ENCODE measurements at places on chromosomes 12 and 14.

DNA sequence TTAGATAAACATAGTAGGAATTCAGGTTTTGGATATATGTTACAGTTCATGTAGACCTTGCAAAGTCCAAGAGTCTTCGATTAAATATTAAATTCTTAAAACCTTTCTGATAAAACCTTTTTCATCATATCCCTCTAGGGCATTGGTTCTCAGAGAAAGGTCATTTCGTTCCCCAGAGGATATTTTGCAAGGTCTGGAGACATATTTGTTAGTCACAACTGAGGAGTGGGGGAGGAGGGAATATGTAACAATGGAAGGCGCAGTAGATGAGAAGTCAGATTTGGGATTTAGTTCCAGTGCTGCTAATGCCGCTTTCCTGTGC is 5.3 kb downstream of the TMEM253 start:
- DNase-seq = no peak

GRCh38 chr14:25431211-25432076 is 381.5 kb upstream of the STXBP6 start:
- DNase-seq = no peak

- DNase-seq = no peak
Measured at GRCh38 chr12:32583534-32583933, 95.6 kb upstream of the DNM1L start.

GRCh38 chr12:68876461-68876860 is 56.5 kb downstream of the CPM start:
- no peak for DNase-seq

DNA sequence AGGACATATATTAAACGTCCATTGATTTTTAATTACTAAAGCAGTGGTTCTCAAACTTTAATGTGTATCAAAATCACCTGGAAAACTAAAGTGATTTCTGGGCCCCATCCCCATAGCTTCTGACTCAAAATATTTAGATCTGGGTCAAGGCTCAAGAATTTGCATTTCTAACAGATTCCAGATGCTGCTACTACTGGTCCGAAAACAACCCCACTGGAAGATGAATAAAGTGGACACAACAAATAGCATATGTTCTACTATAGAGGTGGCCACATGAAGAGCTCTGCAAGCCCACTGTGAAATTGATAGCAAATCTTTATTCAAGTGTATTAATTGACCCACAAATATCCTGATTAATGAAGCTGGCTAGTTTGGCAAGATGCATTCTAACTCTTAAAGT is 69.4 kb downstream of the SPATA7 start:
- no peak for DNase-seq

DNA sequence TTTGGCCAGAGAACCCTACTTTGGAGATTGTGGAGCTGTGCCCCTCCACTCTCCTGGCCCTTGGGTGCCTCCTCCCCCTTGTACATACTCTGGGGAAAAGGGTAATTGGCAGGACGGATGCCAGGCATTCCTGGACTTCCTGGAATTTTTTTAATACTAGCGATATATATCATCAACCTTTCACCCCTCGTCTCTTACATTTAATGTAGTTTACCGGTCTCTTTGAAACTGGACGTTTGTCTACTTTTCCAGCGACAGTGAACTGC is 767 bp upstream of the CRY1 start:
- no peak for DNase-seq

GRCh38 chr12:78156751-78157150 is 326.1 kb downstream of the NAV3 start:
- DNase-seq = no peak

GRCh38 chr12:111339321-111339938 is 29.5 kb downstream of the PHETA1 start:
- no peak for DNase-seq

GRCh38 chr12:27462851-27463250 is 16.3 kb downstream of the SMCO2 start:
- no peak for DNase-seq

GRCh38 chr12:31922341-31923062 is 36.7 kb upstream of the RESF1 start:
- DNase-seq = no peak

- no peak for DNase-seq
Measured at GRCh38 chr12:25866586-25867378, 91.7 kb upstream of the RASSF8 start.

DNA sequence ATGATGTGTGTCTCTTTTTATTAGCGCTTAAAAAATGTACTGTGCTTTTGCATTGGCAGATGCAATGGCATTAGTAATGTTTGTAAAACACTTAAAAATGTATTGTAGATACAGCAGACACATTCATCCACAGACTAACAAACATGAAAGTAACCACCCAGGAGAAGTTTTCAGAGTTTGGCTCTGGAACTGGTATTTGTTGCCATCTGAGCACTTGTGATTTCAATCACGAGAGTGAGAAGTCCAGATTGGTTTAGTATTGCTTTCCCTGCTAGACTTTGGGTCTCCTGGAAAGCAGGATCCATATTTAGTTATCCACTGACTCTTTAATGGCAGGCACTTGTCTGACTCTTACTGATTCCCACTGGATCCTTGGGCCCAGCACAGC is 13.2 kb downstream of the RASSF8 start:
- no peak for DNase-seq

- DNase-seq = no peak
Measured at GRCh38 chr14:75504411-75504810, 17.9 kb upstream of the BATF start.

DNA sequence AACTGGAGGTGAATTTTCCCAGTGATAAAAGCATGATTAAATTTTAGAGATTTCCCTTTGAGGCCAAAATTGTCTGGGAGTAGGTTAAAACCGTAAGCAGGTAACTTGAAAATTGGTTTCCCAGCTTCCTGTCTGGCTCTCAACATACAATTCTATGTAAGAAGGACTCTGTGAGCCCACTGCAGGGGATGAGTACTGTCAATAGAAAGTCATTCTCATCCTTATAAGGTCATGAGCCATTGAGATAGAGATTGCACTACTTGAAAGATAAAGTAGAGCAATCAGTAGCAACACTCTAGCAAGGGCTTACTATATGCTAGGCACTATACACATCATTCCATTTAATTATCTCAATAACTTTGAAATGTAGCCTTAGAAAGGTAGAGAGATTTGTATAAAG is 225.6 kb upstream of the HMGA2 start:
- DNase-seq = no peak

GRCh38 chr12:56375598-56376434 is 13.2 kb upstream of the APOF start:
- no peak for DNase-seq

GRCh38 chr12:123750159-123750656 is 11.9 kb upstream of the DNAH10 start:
- no peak for DNase-seq

DNA sequence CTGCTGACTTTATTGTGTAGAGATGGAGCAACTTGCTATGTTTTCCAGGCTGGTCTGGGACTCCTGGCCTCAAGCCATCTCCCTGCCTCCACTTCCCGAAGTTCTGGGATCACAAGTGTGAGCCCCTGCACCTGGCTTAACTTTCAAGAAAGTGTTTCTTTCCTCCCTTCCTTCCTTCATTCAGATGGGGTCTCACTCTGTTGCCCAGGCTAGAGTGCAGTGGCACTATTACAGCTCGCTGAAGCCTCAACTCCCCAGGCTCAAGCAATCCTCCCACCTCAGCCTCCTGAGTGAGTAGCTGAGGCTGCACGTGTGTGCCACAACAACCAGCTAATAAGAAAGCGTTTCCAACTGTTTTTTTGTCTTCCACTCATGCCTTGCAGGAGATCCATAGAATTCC is 185.6 kb upstream of the AMIGO2 start:
- DNase-seq = no peak

DNA sequence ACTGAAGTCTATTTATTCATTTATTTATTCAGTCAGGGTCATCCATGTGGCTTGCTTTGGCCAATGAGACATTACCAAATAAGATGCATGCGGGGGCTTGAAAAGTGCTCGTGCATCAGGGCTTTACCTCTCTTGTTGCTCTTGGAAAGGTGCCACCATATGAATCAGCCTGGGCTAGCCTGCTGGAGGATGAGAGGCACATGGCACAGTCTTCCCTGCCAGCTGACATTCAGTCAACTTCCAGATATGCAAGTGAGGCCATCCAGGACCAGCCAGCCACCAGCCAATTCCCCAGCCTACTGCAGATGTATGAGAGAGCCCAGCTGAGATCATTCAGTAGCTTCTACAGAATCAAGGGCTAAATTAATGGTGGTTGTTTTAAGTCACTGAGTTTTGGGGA is 105.2 kb upstream of the RPH3A start:
- no peak for DNase-seq

DNA sequence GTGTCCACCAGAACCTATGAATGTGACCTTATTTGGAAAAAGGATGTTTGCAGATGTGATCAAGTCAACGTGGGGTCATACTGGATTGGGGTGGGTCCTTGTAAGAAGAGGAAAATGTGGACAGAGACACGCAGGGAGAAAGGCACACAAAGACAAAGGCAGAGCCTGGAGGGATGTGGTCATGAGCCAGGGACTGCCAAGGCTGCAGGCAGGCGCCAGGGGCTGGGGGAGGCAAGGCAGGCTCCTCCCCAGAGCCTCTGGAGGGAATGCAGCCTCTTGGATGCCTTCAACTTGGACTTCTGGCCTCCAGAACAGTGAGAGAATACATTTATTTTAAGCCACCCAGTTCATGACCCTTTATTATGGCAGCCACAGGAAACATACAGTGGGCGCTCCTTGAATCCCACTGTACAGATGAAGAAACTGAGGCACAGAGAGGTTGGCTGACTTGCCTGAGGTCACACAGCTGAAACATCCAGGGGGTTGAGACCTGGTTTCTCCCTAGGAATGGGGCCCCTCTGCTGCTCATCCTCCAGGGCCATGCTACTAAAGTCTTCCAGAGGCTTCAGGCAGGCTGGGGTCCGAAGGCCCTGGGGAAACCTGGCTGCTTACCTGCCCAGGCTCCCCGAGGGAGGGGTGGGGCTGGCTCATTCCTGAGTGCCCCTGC is 99.7 kb downstream of the RFLNA start:
- DNase-seq = no peak

GRCh38 chr14:61589691-61590581 is 105.4 kb upstream of the HIF1A start:
- DNase-seq = no peak

- no peak for DNase-seq
Measured at GRCh38 chr12:10810068-10810467, at the start of gene TAS2R9. Gene TAS2R9, minus strand, starts transcription at chr12:10810168. Its CDS starts 93 bp downstream, at chr12:10810075.

DNA sequence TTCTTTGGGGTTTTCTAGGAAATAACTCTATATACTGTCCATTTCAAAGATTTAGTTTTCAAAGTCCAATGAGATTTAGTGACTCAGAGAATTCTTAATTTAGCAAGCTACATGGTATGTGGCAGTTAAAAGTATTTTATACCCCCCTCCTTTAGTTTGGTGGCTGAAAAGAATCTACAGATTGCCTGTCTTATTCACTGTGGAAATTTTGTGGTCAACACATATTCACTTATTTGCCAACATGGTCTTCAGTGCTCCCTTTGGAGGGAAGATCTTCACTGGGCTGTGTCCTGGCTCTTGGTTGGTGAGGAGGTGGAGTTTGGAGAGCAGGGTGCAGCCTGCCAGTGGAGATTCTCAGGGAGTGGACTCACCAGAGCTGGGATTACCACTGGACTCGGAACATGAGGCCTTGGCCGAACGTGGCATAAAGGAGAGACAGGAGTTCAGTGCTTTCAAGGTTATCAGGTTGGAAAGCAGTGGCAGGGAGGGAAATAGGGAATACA is 39.8 kb downstream of the SAMD4A start:
- no peak for DNase-seq

DNA sequence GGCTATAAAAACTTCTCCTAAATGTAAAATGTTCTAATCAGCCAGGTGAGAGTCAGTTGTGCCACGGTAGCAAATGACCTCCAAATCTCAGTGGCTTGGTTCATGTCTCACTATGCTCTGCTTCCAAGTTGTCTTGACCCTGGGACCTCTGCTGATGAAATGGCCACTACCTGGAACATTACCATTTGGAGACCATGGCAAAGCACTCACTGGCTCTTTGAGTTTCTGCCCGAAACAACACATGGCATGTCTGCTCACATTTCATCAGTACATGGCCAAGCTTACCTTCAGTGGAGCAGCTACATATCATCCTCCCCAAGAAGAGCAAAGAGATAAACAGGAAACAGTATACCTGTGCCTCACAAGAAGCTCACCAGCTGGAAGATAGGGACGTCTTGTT is 40.2 kb downstream of the PLEKHG7 start:
- DNase-seq = no peak

DNA sequence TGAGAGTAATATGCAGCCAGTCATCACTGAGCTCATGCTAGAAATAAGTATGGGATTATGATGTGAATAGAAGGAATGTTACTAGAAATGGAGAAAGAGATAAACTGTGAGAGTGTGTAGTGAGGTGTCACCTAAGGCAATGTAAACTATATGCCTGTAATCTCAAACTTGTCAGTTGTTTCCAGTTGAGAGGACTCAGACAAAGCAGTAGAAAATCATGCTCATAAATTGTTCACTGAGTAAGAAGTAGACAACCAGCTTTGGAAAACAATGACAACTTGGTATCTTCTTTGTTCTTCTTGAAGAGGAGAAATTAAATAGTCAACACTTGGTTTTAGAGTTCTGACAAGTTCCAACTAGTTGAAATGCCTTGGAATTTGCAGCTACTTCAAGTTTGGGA is 148.5 kb upstream of the OR4E1 start:
- no peak for DNase-seq

- DNase-seq = no peak
Measured at GRCh38 chr12:12439636-12440035, 82.8 kb downstream of the BORCS5 start.

GRCh38 chr12:95857799-95858198 is 953 bp upstream of the SNRPF start:
- DNase-seq = no peak

DNA sequence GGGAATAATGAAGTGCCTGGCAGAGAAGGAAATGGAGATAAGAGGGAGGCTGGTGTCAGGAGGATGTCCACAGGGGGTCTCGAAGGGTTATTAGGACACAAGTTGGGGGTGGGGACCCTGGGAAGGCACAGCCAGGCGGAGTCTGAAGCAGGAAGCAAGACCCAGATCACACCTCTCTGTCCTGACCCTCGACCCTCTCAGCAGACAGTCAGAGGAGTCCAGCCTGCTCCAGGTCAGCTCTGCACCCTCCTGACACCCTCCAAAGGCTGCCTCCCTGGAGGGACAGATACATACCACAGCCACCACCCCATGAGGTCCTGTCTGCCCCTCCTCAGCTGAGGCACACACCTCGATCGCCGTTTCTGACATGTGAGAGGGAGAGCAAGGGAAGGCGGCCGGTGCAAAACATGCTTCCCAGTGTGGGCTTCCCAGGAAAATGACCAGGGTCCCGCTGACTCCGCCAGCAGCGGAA is 9.0 kb downstream of the BCL11B start:
- no peak for DNase-seq

DNA sequence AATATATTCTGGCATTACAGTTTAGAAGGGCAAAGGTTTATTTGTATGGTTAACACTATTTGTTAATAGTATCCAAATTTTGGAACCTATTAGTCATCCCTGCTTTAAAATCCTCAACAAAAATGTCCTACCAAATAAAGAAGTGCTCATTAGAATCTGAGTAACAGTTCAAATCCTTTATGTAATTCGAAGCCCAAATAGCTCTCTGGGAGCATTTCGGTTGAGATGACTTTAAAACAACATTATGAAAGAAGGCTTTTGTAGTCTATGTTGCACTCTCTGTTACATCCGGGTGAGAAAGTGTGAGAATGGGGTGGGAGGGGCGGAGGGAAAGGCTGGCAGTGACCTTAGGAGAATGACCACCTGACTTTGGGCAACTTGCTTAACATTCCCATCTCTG is 59.7 kb downstream of the SLC38A1 start:
- DNase-seq = no peak

All from nucleus accumbens (tissue), 56 donors.